ENCODE measurements at places on chromosomes 7 and 10.

- DNase-seq: no peak
Measured at GRCh38 chr10:116511365-116511764, 34.4 kb upstream of the PNLIP start.

- DNase-seq: no peak
Measured at GRCh38 chr7:67683628-67684027, 687.0 kb downstream of the TYW1 start.

DNA sequence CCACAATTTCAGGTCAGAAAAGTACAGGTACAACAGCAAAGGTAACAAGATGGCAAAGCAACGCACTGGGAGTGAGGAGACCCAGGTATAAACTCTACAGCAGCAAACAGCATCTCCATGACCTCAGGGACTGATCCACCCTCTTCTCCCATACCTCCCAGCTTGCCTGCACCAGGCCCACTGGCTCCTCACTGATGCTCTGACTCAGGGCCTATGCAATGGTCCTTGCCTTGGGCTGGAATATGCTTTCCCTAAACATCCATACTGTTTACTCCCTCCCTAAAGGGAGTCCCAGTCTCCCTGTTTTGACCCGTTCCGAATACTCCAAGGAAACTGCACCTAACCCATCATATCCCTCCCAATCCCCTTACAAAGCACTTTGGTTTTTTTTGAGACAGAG lies 60.4 kb downstream of the UPF2 start:
- no peak for DNase-seq

DNA sequence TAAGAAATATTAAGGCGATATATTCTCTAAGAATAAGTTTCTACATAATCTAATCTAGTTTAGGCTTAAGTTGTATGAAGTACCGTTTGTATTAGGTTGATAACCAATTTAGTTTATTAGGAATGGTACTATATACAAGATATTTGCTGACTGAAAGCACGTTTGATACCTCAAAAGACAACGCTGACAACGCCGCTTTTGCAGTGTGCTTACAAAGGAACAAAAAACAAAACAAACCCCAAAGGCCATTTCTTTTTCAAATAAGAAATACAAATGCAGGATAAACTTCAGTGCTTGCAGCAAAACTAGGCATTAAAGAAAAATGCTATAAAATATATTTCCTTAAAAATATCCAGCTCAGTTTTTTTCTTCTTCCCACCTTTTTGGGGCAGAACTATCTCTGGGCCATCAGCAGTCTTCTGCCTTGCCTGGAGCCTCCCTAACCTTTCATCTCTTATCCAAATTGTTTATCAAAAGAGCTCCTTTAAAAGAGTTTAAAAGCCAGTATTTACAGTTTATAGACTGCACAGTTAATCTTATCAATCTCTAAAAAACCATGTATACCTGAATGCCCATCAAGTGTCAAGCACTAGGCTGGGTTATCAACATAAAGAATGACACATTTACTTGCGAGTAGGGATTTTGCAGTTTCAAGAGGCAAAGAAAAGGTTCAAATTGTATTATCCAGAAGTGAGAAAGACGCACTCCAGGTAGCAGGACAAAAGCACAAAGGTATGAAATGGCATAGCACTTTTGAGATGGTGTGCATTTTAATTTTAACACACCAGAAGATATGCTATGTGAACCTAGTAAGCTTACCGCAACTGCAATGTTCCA lies 4.1 kb upstream of the KMT2E start:
- no peak for DNase-seq

DNA sequence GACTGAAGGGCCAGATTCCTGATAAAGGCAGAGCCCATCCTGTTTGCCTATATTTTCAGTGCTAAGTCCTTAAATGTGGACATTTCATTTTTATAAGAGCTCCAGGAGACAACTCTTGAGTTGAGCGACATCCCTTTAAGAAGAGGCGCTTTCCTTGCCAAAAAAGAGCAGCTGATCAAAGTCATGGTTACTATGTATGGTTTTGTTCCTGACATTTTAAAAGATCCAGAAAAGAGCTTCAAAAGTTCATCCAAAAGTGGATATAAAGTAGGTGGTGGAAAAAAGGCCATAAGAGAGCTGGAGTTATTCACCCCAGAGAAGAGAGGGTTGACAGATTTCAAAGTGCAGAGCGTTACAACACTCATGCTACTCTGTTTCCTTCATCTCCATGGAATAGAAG lies 36.7 kb downstream of the RHOBTB1 start:
- no peak for DNase-seq

- DNase-seq: peak; percentile 57
Measured at GRCh38 chr10:101293007-101293723, 60.8 kb upstream of the BTRC start.

GRCh38 chr10:1824928-1825327 lies 87.6 kb upstream of the ADARB2 start:
- no peak for DNase-seq

DNA sequence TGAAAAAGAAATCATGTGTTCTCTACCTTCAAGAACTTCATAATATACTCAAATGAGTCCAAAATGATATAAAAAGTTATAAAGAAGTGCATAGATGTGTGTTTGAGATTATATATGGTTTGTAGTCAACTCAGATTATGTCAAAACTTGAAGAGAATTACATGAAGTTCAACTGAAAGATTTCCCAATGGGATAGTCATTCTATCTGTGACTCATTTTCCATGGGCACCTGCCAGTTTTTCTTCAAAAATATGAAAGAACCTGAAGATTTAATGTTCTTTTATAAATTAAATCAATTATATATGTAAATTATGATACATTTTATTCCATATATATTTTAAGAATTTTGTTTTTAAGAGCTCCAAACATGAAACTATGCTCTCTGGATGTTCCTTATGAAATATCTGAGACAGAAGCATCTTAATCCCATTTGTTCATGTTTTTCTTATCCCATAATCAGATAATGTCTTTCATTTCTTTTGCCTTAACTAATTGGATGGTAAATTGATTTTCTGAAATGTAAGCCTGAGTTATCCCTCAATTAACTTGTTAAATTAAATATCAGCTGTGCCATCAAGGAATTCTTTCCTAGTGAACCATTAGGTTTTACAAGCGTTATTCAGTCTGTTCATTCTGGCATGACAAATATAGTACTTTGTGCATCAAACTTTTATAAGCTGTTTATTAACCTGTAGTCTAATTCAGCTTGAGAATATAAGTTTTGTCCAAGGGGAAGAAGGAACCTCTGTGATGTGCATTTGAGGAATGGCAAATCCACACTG lies 387.1 kb downstream of the IPMK start:
- DNase-seq: no peak

DNA sequence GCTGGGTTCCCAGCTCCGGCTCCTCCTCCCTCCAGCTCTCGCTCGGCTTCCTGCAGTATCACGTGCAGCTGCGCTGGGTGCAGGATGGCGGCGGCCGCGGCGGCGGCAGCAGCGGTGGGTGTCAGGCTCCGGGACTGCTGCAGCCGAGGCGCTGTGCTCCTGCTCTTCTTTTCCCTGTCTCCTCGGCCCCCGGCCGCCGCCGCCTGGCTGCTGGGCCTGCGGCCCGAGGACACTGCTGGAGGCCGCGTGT lies at the start of gene CNNM1:
CNNM1 (plus strand) TSS at position 53 of the 250 bp plus-strand sequence; CDS start at position 85, 32 bp downstream.
- DNase-seq: no peak

- DNase-seq: no peak
Measured at GRCh38 chr7:40468891-40469864, 334.4 kb downstream of the SUGCT start.

GRCh38 chr10:16819436-16819835 lies 2.2 kb upstream of the RSU1 start:
- no peak for DNase-seq

DNA sequence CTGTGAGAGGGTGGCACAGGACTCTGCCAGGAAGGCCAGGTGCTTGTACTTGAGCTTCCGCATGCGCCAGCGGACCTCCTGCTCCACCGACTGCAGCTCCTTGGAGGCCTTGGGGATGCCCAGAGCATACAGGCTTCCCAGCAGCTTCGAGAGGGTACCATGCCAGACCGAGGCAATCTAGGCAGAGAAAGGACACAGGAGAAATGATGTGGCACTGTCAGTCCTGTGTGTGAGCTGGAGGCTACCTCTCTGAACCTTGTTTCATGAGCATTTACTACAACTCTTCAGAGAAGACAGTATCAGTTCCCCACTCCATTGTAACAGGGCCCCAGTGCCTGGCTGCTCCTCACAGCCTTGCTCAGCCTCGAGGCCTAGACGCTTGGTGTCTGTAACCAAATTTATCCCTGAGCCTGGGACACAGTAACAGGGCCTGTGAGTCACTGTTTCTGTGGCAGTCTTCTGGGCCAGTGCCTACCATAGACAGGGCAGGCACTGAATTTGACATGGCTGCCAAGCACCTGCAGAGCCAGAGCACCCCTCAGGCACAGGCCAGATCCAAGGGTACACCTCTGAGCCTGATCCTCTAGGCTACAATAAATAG lies 5.8 kb downstream of the TBRG4 start:
- DNase-seq: no peak

DNA sequence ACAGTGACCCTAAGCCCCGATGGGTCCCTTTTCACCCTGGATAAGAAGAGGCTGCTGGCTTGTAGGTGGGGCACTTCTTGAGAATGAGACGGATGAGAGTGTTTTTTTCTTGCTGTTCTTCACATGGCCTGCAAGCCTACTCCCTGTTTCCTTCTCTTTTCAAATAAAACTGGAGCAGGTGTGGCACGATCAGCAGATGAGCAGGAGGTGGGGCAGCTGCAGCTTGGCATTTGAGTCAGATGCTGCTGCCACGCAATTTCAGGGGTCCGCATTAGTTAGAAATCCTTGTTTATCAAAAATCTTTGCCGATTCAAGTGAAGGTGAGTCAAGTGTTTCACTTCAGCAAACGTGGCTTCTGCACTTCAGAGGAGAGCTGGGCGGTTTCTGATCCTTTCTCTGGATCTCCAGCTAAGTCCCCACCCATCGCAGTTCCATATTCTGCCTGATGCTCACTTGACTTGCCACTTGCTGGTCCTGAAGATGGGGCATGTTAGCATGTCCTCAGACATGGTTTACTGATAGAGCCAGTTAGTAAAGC lies 20.8 kb downstream of the WDFY4 start:
- DNase-seq: no peak

DNA sequence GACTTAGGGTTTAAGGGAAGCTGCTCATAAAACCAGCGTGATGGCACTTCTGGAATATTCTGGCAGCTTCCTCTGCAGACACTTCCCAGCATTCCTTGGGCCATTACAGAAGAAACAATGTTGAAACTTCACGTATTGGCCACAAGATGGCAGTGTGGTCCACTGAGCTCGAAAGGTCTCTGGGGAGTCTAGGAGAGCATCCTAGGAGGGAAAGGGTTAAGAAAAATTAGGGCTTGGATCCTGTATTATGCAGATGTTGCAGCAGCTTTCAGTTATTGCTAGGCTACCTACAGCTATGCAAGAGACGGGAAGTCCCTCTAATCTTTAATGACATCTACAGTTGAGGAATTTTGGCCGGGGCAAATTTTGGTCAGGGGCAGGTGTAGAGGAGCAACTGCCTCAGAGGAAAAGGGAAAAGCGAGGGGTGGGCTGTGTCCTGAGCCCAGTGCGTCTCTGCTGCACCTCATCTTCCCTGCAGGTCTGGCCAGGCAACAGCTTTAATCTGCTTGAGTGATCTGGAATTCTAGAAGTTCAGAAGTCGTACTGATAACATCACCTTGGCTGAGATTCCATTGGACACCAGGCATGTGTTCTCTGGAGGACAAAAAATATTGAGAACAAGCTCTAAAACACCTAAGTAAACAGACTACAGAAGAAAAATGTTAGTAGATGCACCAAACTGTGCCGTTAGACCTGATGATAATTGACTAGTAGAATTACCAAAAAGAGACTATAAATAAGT lies 220.8 kb upstream of the PRSS58 start:
- DNase-seq: no peak

- DNase-seq: no peak
Measured at GRCh38 chr10:131935260-131935659, 34.5 kb downstream of the PPP2R2D start.

Measured in SHP77 (cell line).